Left lobe of liver (tissue), 2 donors: ENCODE measurements at places on chromosomes 1 and 21. TPM values are rescaled to one million over a fixed set of nuclear protein-coding genes. Genes with fewer than 3 reads are reported as not detected.

S100A14 gene
- total RNA-seq = 4.9 TPM

CTNNBIP1 gene
- 24.2 TPM for total RNA-seq

SH2D1B gene
- 0.10 TPM for total RNA-seq

S100A8 gene
- total RNA-seq = 23.7 TPM

BCL2L15 gene
- 0.13 TPM for total RNA-seq

CC2D1B gene
- total RNA-seq = 14.5 TPM

USH2A gene
- 1.5 TPM for total RNA-seq
